Chondrocyte (in vitro differentiated cells): ENCODE measurements at places on chromosomes 4 and X. TPM values are rescaled to one million over a fixed set of nuclear protein-coding genes. Genes with fewer than 3 reads are reported as not detected.

DNA sequence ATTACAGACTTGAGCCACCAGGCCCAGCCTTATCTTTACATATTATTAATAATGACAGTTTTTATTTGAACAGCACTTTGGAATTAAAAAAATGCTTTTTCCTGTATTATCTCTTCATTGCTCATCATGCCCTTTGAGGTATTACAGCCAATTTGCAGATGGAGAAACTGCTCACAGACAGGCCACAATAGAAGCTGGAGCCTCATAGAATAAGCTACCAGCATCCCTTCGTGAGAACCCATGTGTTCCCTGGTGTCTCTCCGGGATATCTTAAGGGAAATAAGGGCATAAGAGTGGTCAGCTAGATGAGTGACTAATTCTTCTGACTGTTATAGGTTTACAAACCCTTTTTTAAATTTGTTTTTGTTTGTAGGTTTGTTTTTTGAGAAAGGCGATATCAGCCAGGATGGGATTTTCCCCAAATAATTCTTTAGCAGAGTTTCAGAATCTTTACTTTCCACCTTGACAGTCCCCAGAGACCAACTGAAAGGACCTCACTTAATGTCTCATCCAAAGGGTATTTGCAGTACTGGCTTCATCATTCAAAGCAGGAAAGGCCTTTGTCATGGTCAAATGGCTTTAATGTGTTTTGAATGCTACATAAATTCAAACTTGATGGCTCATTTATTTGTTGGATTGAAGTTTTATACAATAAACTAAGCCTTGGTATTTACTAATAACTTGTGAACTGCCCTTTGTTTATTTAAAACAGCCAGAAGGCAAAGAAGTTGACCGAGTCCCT lies 48.0 kb upstream of the SOD3 start:
- DNase-seq, result no peak

GRCh38 chrX:1401611-1402430 lies 9.9 kb upstream of the SLC25A6 start:
- DNase-seq, result peak; percentile 79

DNA sequence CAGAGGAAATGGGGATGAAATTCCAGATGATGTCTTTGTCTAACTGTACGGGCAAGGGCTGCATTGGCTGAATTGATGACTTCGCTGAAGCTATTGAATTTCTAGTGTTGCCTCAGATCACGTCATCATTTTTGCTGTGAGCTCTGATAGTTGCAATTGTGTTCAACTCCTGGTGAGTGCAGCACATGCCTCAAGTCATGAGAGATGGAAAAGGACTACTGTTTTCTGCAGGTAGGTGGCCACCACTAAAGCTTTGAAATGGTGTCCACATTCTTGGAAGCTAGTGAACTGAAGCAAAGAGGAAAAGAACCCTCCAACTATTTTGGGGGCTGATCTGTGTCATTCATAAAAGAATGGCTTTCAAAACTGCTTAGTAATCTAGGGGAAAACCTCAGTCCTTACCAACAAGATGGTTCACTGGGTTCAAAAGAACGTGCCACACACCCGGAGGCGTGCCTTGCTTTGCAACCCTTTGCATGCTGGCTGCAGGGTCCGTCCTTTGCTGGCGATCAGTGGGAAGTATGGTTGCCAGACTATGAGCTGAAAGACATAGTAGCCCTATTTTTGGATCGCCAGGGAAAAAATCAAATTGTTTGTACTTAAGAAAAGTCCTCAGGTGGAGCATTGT lies 88.1 kb upstream of the STOX2 start:
- no peak for DNase-seq

- no peak for DNase-seq
Observed at GRCh38 chr4:137474711-137475301, 57.5 kb downstream of the PCDH18 start.

DNA sequence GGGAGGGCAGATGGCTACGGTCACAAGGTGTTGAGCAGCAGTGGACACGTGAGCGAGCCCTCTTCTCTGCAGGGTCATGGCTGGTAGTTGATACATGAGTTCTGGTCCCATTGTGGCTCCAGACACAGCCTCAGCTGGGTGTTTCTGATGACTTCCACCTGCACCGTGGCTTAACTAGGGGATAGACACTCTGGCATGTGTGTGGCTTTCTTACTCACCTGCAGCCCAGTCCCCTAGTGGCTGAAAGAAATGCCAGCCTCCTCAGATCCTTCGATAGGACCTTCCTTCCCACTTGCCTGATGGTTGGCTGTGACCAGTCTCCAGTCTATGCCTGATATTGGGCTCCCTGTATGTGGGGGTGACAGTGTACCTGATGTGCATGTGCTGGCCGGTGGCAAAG lies 5.0 kb downstream of the GPR78 start:
- no peak for DNase-seq

GRCh38 chrX:149638860-149639259 lies 7.3 kb upstream of the TMEM185A start:
- no peak for DNase-seq

- no peak for DNase-seq
Observed at GRCh38 chr4:106315476-106315967, 487 bp downstream of the TBCK start.

- no peak for DNase-seq
Observed at GRCh38 chr4:20618731-20619130, 81.5 kb upstream of the PACRGL start.

GRCh38 chrX:115892056-115892708 lies 278.4 kb upstream of the AGTR2 start:
- DNase-seq, result no peak

GRCh38 chr4:121449416-121449815 lies 68.6 kb upstream of the QRFPR start:
- no peak for DNase-seq

GRCh38 chr4:187491286-187491685 lies 504.3 kb upstream of the ZFP42 start:
- no peak for DNase-seq

DNA sequence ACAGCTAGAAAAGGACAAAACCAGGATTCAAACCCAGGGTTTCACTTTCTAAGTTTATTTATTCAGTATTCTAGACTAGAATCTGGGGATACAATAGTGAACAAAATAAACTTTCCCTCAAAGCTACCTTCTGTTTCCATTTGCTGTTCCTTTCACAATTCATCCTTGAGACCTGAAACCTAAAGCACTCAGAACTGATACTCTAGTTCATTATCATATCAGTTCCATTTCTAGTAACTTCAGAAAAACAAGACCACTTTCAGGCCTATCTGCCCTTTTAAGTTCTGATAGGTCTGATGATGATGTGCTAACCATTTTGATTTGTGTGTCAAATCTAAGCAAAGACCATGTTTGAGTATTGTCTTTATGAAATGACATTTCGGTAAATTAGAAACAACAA lies 7.8 kb upstream of the XK start:
- DNase-seq, result no peak

GRCh38 chr4:148757171-148757570 lies 315.0 kb upstream of the NR3C2 start:
- no peak for DNase-seq

- DNase-seq, result peak; percentile 94
Observed at GRCh38 chr4:48341776-48342605, 662 bp downstream of the SLAIN2 start.

GRCh38 chr4:52704661-52705060 lies 45.6 kb upstream of the USP46 start:
- DNase-seq, result no peak

- no peak for DNase-seq
Observed at GRCh38 chr4:44985152-44985551, 258.8 kb upstream of the GNPDA2 start.

GRCh38 chr4:109303140-109303496 lies 660 bp upstream of the COL25A1 start:
- DNase-seq, result no peak

- DNase-seq, result no peak
Observed at GRCh38 chrX:154481195-154481594, 2.1 kb upstream of the LAGE3 start.

GRCh38 chr4:183183906-183184535 lies 85.0 kb downstream of the WWC2 start:
- DNase-seq, result no peak

- no peak for DNase-seq
Observed at GRCh38 chr4:81260443-81261101, 45.5 kb upstream of the PRKG2 start.

DNA sequence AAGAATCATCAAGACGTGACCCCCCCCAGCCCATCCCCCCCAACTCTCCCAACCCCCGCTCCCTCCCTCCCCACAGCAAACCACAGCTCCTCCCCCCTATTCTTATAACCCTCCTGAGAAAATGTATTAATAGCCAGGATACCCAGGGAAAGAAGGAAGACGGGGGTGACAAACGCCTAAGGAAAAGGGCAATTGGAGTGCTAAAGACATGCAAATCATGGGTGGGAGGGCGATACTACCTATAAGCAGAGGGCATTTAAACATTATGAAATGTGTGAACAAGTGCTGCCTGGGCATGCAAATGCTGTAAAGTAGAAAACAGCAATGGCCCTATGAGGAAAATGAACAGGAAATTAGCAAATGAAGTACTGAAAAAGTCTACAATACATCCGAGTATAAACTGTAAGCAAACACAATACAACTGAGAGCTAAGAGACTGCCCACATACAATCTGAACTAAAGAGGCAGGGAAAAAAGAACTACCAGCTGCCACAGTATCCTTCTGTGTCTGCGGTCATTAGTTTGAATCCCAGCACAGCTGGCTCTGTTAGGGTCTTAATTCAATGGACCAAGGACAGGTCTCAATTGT lies 2.4 kb downstream of the CXXC4 start:
- DNase-seq, result no peak

GRCh38 chr4:25451676-25452075 lies 74.6 kb downstream of the ANAPC4 start:
- no peak for DNase-seq

GRCh38 chr4:183873409-183874185 lies 31.5 kb upstream of the STOX2 start:
- no peak for DNase-seq

DNA sequence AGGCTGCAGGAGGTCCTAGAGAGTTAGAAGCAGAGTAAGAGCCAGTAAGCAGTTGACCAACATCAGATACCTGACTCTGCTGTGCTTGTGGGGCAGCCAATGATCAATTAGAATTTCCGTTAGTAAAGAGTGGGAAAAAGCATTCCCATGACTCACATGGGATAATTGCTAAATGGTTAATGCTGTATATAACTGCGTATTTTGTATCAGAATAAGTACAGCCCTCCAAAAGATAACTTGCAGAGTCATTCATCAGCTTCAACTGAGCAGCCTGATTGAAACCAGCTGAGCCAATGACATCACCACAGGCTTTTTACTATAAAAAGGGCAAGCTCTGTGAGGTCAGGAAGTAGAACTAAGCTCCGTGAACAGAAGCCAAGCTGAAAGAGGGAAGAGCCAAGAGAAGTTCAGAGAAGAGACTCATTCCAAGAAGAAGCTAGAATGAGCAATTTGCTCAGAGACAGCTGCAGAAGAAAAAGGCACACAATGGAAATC lies 67.9 kb downstream of the PPP3CA start:
- DNase-seq, result no peak

DNA sequence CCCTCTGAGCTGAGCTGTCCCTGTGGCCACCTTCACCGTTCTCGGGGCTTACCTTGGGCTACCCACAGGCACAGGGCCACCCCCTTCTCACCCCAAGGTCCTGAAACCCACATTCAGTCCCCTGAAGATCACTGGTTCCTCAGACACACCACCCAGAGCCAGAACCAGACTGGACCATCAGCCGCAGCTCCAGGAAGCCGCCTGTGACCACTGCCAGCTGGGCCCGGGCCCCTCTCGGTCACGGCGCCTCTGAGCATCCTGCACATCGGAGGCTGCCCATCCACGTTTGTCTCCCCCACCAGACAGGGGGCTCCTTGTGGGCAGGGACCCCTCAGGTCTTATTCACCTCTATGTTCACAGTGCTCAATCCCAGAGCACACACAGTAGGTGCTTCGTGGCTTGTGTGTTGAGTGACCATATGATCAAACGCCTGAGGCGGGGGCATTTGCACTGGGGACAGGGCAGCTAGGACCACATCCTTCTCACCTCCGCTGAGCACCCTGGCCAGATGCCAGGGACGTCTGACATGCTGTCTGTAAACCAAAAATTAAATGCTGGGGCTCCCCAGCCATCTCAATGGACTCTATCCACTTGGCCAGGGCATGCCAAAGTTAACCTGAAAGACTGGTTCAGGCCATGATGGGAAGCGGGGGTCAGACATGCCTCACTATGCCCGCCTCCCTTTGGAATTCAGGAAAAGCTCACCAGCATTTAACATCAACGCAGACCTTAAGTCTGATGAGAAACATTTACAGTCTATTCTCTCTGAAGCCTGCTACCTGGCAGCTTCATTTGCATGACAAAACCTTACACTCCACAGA lies 109.4 kb upstream of the AFAP1 start:
- no peak for DNase-seq

DNA sequence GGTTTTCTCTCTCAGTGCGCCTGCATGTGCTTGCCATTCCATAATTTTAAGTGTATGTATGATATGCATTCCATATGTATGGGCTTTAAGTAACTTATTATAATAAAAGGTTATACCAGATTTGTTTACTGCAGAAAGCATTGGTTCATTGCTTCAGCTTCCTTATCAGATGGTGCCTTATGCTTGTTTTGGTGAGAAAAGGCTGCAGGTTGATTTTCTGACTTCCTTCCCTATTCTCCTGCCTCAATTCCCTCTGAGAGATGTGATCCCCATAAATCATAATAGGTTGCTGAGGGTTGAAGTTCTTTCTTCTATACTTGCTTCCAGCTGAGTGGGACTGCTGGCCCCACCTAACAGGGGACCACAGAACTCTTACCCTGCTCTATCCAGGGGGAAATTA lies 10.3 kb upstream of the CEP135 start:
- DNase-seq, result no peak

DNA sequence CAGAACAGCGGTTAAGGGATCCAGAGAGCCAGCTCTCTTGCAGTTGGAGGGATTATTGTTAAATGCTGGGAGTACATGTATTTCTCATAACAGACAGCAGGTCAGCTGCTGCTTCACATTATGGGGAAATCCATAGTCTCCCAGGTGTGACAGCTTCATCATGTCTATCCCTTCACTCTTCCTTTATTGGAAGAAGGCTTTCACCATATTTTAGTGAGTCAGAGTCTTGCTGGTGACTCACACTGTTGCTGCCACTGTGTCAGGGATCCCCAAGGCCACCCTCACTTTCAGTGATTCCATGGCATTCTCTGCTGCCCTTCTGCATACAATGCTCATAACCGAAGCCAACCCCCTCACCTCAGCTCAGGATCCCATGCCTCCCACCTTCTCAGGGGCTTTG lies 32.9 kb upstream of the PAGE5 start:
- DNase-seq, result no peak

GRCh38 chrX:139762400-139763183 lies 54.6 kb upstream of the MCF2 start:
- no peak for DNase-seq

GRCh38 chr4:39834269-39834668 lies 136.3 kb downstream of the UBE2K start:
- no peak for DNase-seq

GRCh38 chr4:138861135-138861534 lies 154.4 kb upstream of the NOCT start:
- no peak for DNase-seq

The MAGEA11 gene
- total RNA-seq, result not detected in 3 replicates

The PORCN gene
- 10.8 to 23.1 TPM (median 12.5 TPM) in 3 replicates for total RNA-seq

The GAB1 gene
- 30.1 to 52.2 TPM (median 33.2 TPM) in 3 replicates for total RNA-seq

The PDZD4 gene
- 24.8 to 27.2 TPM (median 25.4 TPM) in 3 replicates for total RNA-seq

The XPNPEP2 gene
- total RNA-seq, result not detected in 3 replicates

The IRF2 gene
- total RNA-seq, result 11.7 to 13.2 TPM (median 12.2 TPM) in 3 replicates

The ELF2 gene
- total RNA-seq, result 30.2 to 34.2 TPM (median 32.3 TPM) in 3 replicates

The PACRGL gene
- total RNA-seq, result 11.5 to 20.0 TPM (median 11.5 TPM) in 3 replicates
